ENCODE measurements at places on chromosomes 12 and 14.

DNA sequence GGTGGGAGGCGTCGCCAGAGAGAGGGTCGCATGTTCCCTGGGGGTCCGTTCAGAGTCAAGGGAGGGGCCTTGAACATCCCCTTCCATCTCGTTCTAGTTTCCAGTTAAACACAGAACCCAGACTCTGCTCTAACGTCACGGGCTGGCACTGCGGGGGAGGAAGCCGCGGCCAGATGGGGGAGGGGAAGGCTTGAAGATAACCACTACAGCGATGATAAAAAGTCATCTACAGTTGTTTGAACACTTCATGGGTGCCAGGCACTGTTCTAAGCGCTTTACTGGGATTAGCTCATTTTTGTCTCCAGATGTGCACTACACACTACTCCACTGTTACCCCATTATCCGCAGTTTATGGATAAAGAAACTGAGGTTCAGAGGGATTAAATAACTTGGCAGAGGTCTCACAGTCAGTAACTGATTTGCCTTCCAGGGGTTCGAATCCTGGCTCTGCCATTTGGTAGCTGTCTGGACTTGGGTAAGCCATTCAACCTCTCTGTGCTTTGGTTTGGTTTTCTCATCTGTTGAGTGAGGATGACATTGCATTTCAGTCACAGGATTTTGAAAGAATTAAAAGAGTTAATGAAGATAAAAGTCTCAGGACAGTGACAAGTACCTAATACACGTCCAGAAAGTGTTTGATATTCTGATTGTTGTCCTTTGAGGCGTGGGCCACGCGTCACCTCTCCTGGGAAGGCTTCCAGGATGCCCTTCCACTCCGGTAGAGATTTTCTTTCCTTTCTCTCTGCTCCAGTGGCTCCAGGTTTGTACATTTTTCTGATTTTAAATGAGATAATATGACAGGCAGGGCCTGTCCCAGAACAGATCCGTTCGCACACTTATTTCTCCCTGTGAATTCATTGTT, 798 bp upstream of the RASAL1 start:
- DNase-seq: peak; percentile 35

DNA sequence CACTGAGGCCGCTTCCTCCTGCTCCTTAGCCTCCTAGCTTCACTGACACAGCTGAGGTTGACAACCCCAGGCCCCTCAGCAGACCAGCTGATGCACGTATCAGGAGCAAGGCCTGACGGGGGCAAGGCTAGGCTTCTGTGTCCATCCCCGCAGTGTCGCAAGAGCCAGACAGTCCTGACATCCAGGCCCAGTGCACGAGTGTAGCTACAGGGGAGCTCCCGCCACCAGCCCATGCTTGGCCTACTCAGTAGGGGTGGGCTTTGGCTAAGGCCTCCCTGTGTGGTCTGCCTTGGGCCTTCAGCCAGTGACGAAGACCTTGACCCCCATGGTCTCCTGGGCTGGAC, 179.1 kb downstream of the DPF3 start:
- no peak for DNase-seq

DNA sequence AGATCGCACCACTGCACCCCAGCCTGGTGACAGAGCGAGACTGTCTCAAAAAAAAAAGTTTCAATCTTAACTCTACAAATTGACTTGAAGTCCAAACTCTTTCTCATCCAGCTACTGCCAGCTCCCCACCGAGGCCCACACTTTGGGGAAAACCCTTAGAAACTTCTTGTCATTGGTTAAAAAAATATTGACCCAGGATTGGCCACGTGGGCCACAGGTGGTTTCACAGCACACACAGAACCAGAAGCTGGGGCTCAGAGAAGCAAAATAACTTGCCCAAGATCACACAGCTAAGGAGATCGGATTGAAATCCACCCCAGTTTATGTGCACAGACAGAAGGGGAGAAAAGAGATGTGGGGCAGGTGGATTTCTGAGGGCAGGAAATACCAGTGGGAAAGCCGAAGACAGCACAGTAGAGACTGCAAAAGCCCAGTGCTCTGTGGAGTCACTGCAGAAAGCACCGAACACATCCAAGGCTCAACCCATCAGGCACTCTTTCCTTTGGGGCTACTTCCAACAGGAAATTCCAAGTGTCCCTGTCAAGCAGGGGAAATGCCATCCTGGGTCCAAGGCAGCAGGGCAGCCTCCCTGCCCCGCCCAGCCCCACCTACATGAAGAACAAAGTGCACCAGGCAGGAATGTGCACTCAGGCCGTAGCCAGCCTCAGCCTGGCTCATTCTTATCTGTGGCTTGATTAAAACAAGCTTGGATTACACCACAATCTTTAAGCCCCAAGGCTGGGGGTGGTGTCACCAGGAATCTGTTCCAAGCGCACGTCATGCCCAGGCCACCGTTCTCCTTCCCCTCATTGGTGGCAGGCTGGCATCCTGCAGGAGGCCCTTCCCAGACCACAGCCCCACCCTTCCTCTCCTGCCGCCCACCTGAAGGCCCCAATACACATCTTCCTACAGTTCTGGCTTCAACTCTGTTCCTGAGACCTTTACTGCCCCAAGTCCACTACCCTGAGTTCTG, 72.5 kb downstream of the ITPK1 start:
- peak; percentile 54 for DNase-seq

- DNase-seq: no peak
Measured at GRCh38 chr14:67270933-67271332, 29.7 kb downstream of the PALS1 start.

DNA sequence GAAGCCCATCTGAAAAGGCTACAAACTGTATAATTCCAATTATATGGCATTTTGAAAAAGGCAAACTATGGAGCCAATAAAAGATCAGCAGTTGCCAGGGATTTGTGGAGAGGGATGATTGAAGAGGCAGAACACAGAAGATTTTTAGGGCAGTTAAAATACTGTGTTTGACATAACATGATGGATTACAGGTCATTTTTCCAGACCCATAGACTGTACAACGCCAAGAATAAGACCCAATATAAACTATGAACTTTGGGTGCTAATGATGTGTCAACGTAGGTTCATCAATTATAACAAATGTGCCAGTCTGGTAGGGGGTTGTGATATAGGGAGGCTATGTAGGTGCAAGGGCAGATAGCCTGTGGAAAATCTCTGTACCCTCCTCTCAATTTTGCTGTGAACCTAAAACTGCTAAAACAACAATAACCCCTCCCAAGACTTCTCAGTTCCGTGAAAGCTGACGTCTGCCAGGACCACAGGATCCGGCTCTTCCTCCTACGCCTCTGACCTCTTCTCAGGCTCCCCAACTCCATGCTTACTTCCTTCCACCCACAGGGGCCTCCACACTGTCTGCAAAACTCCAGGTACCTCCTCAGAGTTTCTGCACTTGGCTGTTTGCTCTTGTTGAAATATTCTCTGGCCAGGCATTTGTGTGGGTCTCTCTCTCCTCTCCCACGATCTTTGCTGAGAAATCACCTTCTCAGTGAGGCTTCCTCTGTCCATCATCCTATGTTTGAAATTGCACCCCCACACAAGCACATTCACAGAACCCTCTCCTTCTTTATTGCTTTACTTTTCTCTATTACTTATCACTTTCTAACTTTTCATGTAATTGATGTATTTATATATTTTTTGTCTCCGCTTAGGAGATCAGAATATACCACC, 131.4 kb downstream of the BBS10 start:
- DNase-seq: no peak
